ENCODE measurements at places on chromosomes 3 and 15.

DNA sequence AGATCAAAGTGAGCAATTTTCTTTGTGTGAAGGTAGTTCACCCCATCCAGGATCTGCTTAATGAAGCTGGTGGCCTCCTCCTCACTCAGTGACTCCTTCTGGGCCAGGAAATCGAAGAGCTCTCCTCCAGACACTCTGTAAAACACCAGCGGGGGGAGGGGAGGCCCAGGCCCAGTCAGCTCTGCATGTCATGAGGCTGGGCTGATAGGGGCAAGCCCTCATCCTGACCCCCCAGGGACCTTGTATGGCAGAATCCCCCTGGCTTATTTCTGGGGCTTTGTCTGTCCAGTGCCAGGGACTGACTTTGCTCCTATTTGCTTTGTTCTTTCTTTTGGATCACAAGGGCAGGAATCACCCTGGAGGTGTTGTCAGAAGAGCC, 74.9 kb downstream of the DAPK2 start:
- DNase-seq: no peak

GRCh38 chr15:40815042-40815698, 7.9 kb upstream of the DNAJC17 start:
- no peak for DNase-seq

DNA sequence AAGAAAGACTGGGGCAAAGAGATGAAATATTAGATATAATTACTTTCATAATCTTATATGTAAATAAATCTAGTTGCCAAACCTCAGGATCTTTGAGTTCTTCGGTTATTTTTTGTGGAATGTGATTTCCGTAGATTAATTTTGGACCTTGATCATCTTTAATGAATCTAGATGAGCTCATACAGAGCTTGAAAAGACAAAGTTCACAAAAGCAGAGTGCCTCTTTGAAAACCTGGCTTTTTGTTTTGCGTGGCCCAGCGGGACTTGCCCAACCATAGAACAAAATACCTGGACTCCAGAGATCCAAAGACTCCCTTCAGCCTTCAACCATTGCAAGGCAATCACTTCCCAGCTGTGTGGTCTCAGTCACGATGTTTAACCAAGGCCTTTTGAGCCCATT, 54.8 kb upstream of the CHST2 start:
- DNase-seq: no peak

- DNase-seq: peak; percentile 62
Observed at GRCh38 chr3:81095956-81096355, 665.5 kb downstream of the GBE1 start.

DNA sequence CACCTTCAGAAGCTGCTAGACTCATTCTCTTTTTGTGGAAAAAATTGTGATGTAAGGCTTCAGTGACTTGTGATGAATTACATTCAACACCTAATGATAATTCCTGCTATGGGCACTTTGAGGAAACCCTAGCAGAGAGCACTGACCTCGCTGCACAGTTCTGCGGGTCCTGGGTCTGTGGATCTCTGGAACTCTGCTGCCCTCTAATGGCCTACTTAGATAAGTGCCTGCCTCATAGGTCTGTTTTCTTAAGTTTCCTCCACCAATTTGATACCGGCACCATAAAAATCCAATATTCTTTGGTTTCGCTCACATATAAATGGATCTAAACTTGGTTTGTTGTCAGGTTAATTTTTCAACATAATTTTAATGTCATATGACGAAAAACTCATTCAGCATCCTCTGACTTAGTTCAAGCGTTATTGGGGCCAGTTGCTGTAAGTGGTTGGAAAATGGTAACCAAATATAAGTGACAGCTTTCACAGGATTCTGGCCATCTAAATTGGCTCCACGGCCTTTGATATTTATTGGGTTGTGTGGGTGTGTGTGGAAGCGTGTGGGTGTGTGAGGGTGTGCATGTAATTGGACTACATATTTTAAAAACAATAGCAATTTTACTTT, 10.4 kb downstream of the SLITRK3 start:
- peak; percentile 84 for DNase-seq

DNA sequence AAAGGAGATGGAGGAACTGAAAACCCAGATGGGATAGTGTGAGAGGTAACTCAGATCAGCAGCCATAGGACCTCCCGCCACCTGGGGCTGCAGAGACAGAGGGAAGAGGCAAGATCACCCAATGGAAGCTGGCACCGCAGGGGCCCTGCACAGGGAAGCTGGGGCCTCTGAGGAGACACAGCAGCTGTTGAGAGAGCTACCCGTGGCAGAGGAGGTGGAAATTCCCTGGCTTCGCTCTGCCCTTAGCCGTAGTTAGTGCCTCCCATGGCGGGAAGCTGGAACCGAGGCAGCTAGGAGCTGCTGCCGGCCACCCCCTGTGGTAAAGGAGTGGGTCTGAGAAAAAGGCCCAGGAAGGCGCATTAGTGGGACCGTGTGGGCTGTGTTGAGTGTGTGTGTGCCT, 18.0 kb upstream of the PLXNA1 start:
- no peak for DNase-seq

- DNase-seq: no peak
Observed at GRCh38 chr15:71110405-71111180, 4.7 kb upstream of the THSD4 start.

GRCh38 chr3:119416873-119417272, 46.5 kb downstream of the TMEM39A start:
- no peak for DNase-seq

DNA sequence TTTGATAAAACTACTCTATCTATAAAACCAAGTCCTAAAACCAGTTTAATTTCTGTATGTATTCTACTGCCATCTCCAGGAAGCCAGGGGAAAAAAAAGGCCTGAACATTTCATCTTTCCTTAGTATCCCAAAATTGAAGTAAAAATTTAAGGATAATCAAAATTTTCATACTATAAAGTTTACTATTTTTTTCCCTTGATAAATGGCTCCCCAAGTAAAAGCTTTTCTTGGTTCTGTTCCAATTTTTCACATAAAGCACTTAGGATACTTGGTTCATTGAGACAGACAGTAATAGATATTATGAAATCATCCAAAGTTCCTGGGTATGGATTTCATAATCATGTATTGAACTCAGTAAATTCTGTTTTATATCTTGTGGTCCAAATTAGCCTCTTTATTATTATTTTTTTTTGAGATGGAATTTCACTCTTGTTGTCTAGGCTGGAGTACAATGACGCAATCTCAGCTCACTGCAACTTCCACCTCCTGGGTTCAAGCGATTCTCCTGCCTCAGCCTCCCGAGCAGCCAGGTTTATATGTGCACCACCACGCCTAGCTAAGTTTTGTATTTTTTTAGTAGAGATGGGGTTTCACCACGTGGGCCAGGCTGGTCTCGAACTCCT, 34.5 kb downstream of the ICE2 start:
- DNase-seq: no peak

GRCh38 chr15:38689522-38689921, 124.9 kb upstream of the RASGRP1 start:
- no peak for DNase-seq

DNA sequence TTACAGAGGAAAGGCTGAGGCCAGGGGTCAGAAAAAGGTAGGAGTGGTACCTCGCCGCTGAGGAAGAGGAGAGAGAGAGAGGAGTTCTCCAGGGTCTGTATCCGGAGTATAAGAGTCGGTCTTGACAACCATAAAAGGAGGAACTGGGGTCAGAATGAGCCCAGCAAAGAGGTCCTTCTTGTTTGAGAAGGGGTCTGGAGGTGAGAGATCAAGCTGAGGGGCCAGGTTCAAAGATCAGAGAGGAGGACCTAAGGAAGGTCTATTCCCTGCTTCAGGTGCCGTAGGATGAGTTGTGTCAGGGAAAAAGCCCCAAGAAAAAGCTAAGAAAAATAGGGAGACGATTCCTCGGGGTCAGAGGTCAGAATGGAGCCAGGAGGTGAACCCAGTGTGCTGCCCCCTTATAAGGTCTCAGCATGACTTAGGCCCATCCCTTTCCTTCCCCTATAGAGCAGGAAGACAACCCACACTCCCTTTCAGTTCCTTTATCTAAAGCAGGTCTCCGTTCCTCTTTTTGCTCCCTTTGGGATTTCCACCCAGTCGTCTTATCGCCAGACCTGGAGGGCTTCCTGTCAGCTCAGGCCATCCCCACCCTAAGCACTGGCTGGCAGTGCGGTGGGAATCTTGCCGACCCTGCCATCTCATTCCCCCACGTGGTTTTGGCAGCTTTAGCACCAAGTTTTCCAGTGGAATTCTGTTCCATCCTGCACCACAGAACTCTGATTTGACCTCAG, 651 bp downstream of the MTMR14 start:
- peak; percentile 1 for DNase-seq
